ENCODE measurements at places on chromosomes 16 and 17.

GRCh38 chr17:73386561-73386960 lies 74.8 kb upstream of the CDC42EP4 start:
- no peak for DNase-seq

DNA sequence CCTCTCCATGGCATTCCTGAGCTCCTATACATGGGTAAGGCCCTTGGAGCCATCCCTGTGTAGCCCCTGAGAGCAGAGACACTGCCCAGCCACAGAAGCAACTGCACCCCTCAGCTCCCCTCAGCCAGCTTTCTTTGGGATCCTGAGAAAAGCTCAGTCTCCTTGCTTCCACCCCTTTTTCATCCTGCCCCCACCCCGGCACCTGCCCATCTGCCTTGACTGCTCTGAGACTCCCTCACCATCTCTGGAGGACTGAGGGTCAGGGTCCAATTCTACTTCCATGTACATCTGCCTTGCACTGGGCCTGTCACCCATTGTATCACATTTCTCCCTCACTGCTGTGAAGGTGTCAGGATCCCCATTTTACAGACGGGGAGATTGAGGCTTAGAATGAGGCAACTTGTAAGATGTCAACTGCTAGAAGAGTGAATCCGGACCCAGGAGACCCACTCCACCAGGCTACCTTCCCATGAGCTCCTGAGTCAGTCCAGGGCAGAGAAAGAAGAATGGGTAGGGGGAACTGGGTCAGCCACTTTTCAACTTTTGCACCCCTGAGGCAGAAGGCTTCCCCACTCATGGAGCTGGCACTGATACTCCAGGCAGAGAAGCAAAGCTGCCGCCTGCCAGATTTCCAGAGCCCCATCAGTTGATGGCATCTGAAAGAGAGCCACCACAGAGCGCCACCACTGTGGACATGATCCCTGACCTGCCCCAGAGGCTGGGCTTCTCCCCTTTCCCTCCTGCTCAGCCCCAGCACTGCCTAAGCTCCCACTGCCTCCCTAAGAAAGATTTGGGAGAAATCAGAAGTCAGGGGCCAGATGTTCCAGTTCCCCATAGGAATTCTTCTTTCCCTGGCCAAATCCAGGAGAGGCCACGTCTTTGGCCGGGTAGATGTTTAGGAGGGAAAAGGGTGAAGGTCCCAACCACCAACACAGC lies 135.4 kb downstream of the TMEM132E start:
- DNase-seq: no peak

DNA sequence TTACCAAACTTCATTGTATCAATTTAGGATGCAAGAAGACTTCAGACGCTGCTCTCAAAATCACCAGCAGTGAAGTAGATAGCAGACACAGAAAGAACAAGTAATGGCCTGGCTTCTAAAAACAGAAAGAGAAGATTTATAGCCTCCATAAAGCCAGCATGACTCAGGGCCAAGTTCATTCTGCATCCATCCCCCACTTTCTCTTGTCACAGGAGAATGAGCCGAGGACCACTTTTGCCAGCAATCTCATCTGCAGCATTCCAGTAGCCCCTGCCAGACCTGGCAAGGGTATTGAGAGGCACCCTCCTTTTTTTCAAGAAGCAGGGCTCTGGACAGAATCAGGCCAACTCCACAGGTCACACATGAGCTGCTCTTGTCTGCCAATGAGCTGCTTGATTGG lies 355.4 kb upstream of the SOX9 start:
- peak; percentile 41 for DNase-seq

GRCh38 chr16:86877835-86878234 lies 299.5 kb downstream of the FOXL1 start:
- DNase-seq: no peak

- no peak for DNase-seq
Observed at GRCh38 chr17:67911059-67911782, 85.0 kb downstream of the C17orf58 start.

- no peak for DNase-seq
Observed at GRCh38 chr17:40490289-40490853, 11.1 kb downstream of the TNS4 start.

GRCh38 chr17:82219753-82220709 lies 7.4 kb upstream of the CCDC57 start:
- no peak for DNase-seq

- no peak for DNase-seq
Observed at GRCh38 chr17:16348586-16348985, 4.7 kb downstream of the CENPV start.

- DNase-seq: no peak
Observed at GRCh38 chr17:49822829-49823228, 25.0 kb downstream of the TAC4 start.

- DNase-seq: no peak
Observed at GRCh38 chr16:31202414-31203375, at the start of gene PYCARD. Gene PYCARD (minus strand): TSS chr16:31202760. CDS start chr16:31202690, 70 bp downstream.

GRCh38 chr16:83215406-83216001 lies 588.7 kb downstream of the CDH13 start:
- no peak for DNase-seq

- no peak for DNase-seq
Observed at GRCh38 chr16:82628711-82629110, 1.9 kb downstream of the CDH13 start.
